Activated naive CD8-positive, alpha-beta T cell treated with anti-CD3 and anti-CD28 coated beads for 36 hours (primary cell): ENCODE measurements at places on chromosomes 4 and X. TPM values are rescaled to one million over a fixed set of nuclear protein-coding genes. Genes with fewer than 3 reads are reported as not detected.
A peak's percentile ranks its signal among the peaks of the same experiment; 100 is the strongest.

DNA sequence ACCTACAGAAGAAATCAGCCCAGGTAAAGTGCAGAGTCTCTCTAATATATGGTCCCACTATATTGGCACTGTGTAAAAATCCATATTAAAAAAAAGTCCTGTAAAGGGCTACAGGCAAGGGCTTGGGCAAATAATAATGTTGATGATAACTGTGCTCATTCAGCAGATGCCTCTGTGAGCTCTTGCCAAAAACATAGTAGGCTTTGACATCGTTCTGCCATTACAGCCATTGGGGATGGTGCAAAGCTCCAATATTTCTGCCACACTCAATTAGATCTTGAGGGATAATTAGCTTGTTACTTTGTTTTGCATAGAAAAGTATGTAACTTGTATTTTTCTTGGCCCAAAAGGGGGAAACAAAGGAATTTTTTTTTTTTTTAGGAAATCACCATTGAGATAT lies 645.5 kb upstream of the FAM241A start:
- DNase-seq, result no peak

GRCh38 chr4:126742048-126742447 lies 890.7 kb upstream of the INTU start:
- DNase-seq, result no peak

GRCh38 chr4:20428436-20429160 lies 176.9 kb downstream of the SLIT2 start:
- no peak for DNase-seq

GRCh38 chr4:41865306-41865980 lies 69.8 kb upstream of the TMEM33 start:
- no peak for DNase-seq

DNA sequence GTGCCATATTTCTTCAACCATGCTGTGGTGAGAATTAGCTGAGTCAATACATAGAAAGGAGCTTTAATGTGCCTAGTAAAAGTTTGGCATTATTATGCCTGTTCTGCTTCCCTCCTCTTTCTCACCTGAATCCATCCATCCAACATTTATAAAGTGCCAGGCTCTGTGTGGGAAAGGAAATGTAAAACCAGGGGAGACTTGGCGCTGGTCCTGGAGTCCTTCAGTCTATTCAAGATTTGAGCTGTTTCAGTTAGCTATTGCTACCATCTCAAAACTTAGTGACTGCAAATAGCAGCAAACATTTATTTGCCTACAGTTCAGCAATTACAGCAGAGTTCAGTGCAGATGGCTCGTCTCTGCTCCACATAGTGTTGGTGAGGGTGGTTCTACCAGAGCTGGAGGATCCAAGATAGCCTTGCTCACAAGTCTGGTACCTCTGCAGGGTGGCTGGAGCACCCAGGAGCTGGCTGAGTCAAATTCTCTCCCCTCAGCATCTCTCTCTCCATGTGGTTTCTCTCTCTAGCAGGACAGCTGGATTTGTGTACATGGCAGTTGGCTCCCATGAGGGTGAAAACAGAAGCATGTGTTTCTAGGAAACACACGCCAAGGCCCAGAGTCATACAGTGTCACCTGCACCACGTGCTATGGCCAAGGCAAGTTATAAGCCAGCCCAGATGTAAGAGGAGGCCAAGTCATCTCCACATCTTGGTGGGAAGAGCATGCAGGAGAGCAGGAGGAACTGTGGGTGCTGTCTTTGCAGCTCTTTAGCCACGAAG lies 77.3 kb downstream of the FHDC1 start:
- no peak for DNase-seq

DNA sequence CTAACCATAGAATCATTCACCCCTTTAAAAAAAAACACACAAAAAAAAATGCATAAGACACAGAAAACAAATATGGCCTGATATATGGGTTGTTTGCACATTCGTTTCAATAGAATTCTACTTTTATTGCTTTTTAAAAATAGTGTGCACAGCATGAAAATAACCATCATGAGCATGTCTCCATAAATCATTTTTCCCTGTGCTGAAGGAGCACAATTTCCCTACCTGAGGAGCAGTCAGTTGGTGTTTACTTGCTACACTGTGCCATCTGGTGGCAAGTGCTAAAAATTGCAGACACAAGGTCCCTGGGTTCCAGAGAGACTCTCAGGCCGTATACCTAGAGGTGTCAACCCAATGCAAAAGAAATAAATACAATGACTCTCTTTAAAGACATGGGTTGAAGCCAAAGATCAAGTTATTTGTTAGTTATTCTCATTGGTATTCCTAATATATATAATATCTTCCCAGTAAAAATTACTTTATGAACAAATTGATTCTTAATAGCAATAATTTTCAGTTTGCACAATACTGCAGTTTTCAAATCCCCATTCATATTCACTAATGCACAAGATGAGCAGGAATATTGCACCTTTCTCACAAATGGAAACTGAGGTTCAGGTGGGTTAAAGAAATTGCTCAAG lies 551.4 kb downstream of the IQCM start:
- no peak for DNase-seq

GRCh38 chr4:61400439-61401038 lies 200.4 kb downstream of the ADGRL3 start:
- no peak for DNase-seq

- peak; percentile 49 for DNase-seq
Observed at GRCh38 chrX:17737986-17738713, 857 bp downstream of the SCML1 start.

- DNase-seq, result no peak
Observed at GRCh38 chr4:182085051-182085480, 158.1 kb upstream of the TENM3 start.

Gene TCEAL6
- total RNA-seq, result not detected

Gene DUSP21
- not detected for total RNA-seq

Gene DKC1
- total RNA-seq, result 190 TPM

Gene SOD3
- not detected for total RNA-seq

Gene TBX22
- total RNA-seq, result not detected

Gene NR3C2
- 6.2 TPM for total RNA-seq
